Dermis microvascular lymphatic vessel endothelial cell (primary cell): ENCODE measurements at places on chromosomes 1 and 21.

- DNase-seq = no peak
These were observed 47.7 kb upstream of the DNASE2B start for GRCh38 chr1:84350550-84350949.

DNA sequence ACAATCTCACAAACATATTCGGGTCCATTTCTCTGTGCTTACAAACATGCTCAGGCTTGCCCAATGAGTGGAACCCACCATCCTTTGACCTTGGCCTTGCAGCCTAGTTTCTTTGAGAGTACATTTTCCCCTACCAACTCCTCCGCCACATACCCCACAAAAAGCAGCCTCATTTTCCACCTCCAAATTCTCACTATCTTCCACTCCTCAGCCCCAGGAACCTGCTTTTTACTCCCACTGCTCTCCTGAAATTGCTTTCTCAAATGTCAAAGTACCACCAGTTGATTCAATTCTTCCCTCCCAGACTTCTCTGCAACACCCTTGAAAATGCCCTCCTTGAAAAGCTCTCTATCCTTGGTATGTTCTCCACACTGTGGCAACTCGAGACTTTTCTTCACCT is 103.8 kb downstream of the RUNX1 start:
- DNase-seq = no peak

- no peak for DNase-seq
These were observed 19.5 kb downstream of the PODN start for GRCh38 chr1:53081384-53082066.

DNA sequence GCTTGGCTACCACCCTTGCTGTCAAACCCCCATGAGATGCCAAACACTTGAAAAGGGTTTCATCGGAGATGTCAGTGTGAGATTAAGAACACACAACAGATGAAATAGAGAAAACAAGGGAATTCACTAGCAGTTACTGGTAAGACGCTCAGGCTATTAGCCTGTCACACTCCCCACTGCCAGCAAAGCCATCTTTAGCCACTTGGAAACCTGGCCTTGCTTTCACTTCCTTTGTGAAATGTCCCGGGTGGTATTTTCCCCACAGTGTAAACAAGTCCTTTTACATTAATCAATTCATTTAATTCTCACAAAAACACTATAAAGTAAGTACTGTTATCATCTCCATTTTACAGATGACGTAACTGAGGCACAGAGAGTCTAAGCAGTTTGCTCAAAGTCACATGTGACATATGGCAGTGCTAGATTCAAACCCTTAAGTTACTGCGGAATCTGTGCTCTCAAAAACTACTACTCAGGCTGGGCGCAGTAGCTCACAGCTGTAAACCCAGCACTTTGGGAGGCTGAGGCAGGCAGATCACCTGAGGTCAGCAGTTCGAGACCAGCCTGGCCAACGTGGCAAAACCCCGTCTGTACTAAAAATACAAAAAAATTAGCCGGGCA is 32.7 kb upstream of the KHDRBS1 start:
- no peak for DNase-seq

DNA sequence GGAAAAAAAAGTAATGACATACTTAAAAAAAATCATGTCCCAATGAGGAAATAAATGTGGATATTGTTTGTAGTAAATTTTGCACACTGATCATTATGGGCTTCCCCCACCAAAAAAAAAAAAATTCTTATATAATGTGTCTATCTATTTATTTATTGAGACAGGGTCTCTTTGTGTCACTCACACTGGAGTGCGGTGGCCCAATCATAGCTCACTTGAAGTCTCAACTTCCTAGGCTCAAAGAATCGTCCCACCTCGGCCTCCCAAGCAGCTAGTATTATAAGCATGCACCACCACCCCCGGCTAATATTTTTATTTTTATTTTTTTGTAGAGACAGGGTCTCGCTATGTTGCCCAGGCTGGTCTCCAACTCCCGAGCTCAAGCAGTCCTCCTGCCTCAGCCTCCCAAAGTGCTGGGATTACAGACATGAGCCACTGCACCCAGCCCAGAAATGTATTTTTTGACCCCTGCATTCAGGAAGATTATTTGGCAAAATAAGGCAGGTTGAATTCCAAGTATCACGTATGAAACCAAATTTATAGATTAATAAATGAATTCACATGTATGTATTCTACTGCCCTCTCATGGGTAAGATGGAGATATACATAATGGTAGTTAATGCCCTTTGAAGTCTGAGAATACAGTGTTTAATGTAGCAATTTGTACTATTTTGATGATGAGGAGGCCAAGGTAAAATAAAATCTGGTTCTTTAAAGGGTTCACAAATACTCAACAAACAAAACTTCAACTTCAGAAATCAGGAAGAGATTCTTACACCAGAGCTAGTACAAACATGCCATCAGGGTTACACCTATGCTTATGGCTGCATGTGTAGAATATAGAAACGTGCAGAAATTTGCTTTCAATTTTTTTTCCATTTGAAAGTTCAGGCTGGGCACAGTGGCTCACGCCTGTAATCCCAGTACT is 1.4 kb upstream of the DENND2C start:
- DNase-seq = peak; percentile 23

DNA sequence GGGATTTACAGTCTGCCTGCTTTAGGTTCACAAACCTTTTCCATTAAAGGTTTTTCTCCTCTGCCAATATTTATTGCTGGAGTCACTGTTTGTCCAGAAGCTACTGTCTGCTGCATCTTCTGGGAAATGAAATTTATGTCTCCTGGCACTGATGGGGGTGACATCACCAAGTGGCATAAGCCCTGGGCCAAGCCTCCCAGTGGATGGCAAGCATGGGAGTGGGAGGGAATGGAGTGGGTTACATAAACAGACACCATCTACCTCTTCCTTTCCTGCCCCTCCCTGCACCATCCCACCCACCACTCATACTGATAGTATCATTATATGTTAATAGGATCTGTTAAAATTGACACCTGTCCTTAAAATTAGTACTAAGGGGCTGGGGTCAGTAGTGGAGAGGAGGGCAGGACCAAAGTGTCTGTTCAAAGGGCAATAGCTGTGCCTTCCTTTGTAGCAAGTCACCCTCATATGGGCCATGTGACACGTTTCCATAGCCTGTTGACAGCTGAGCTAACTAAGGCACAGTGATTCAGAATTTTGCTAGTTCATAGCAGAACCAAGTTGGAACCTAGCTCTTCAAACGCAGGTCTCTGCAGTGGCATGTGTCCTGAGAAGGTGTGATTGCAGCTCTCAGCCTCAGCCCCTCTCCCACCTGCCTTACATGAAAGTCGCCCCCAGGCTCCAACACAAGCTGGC is 71.0 kb downstream of the MAB21L3 start:
- no peak for DNase-seq

- no peak for DNase-seq
These were observed 61.3 kb upstream of the BACH1 start for GRCh38 chr21:29237110-29238052.

DNA sequence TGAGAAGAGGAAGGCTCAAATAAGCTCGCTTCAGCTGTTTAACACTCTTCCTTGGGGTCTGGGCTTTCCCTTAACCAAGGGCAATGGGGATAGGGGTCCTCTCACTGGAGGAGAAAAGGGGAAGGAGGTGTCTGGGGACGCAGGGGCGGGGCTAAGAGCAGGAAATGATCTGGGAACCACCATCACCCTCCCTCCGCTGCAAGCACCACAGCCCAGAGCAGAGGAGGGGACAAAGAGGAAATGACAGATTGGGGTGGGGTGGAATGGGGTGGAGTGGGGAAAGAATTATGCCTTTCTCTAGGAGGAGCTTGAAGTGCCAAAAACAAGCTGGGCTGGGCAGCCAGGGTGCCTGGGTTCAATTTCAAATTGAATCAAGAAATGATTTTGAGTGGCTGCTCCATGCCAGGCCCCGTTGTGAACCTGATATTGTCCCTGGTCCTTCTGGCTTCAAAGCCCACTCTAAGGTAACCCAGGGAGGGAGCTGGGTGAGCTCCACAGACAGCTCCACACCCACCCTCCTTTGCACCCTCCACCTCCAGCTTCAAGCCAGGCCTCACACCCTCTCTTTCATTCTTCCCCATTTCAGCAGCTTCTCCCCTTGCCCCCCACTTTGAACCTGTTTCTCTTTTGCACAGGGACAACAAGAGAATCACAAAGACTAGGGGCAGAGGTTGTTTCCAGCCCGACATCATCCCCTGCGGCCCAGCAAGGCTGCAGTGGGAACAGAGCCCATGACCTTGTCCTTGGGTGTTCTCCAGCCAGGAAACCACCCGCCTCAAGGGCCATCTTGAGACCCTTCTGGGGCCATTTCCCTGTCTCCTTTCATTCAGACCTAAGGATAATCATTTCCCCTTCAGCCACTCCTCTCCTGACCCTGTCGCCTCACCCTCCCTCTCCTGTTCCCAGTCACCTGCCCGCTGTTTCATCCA is 1.1 kb downstream of the ARHGAP30 start:
- DNase-seq = no peak

- peak; percentile 12 for DNase-seq
These were observed 38.7 kb upstream of the NEK7 start for GRCh38 chr1:198118134-198118533.

- DNase-seq = no peak
These were observed 408.7 kb downstream of the NCAM2 start for GRCh38 chr21:21406921-21407320.

DNA sequence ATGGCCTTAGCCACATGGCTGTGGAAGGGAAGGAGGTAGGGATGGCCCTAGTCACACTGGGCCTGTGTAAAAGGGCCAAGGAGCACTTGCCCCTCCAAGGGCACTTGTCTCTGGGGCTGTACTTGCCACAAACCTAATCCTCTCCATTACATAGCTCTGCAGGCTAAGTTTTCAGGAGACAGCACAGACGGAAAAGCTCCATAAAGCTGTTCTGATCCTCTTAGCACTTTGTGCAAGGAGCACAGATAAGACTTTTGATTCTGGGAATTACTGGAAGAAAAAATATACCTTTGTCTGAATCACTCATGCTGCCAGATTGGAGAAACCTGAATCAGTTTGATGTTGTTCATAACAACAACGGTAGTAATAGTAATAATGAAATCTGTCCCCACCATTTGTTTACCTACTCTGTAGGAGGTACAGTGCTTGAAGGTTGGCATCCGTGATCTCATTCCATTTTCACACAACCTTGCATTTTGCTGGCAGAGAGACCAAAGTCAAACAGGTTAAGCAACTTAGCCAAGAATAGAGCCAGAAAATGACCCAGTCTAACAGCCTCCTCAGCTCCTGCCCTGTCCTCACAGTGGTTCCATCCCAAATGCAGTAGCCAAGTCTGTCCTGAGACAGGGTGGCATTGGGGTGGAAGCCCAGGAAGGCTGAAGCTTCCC is 207.1 kb downstream of the ROR1 start:
- no peak for DNase-seq

GRCh38 chr1:201912832-201913231 is 24.1 kb downstream of the SHISA4 start:
- no peak for DNase-seq
